ENCODE measurements at places on chromosomes 5 and 9. TPM values are rescaled to one million over a fixed set of nuclear protein-coding genes. Genes with fewer than 3 reads are reported as not detected.

Gene FRMD3
- 16.8 TPM for total RNA-seq

Gene CDC25C
- total RNA-seq = not detected

Gene APBA1
- 21.1 TPM for total RNA-seq

GRCh38 chr9:35311891-35312639 is 150.3 kb downstream of the UNC13B start:
- no peak for DNase-seq

GRCh38 chr5:170270293-170271069 is 27.1 kb downstream of the LCP2 start:
- no peak for DNase-seq

DNA sequence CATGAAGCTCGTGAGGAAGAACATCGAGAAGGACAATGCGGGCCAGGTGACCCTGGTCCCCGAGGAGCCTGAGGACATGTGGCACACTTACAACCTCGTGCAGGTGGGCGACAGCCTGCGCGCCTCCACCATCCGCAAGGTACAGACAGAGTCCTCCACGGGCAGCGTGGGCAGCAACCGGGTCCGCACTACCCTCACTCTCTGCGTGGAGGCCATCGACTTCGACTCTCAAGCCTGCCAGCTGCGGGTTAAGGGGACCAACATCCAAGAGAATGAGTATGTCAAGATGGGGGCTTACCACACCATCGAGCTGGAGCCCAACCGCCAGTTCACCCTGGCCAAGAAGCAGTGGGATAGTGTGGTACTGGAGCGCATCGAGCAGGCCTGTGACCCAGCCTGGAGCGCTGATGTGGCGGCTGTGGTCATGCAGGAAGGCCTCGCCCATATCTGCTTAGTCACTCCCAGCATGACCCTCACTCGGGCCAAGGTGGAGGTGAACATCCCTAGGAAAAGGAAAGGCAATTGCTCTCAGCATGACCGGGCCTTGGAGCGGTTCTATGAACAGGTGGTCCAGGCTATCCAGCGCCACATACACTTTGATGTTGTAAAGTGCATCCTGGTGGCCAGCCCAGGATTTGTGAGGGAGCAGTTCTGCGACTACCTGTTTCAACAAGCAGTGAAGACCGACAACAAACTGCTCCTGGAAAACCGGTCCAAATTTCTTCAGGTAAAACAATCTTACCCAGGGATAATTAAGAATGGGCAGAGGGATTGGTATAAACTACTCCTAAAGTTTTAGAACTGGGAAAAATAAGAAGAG is 12.9 kb downstream of the ITGA1 start:
- peak; percentile 67 for DNase-seq

GRCh38 chr9:20395651-20396050 is 226.6 kb downstream of the MLLT3 start:
- no peak for DNase-seq

DNA sequence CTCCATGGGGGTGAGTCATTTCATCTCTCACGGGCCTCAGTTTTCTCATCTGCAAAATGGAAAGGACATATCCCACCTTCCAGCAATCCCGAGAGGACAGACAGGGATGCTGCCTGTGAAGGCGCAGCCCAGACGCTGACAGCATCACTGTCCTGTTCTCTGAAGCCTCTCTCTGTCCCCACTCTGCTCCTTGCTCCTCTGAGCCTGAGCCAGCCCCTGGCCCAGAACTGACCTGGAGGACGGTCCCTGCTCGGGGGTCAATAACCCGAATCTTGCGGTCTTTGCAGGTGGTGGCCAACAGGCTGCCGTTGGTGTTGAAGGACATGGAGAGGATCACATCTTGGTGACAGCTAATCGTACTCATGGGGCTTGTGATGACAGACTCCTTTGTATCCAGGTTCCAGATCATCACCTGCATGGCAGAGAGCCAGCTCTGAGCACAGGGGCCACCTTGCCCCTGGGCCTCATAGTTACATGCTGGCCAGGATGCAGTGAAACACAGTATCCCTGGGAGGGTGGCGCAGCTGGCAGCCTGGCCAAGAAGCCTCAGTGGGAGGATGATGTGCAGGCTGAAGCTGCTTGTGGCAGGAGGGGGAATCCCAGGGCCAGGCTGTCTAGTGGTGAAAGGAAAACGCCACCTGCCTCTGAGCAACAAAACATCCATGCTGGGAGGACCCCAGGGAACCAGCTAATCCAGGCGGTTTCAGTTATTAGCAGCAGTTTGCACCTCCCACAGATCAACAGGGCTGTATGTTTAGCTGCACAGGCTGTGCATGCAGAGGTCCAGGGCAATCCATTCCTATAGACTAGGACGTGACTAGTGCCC is 14.0 kb upstream of the TRIM14 start:
- DNase-seq = no peak

Data from ureter (tissue), 1 donor.